NCI-H510A (cell line): ENCODE measurements at places on chromosomes 7 and 10.

GRCh38 chr10:120942806-120943413 lies 91.7 kb downstream of the WDR11 start:
- DNase-seq: peak; percentile 19

DNA sequence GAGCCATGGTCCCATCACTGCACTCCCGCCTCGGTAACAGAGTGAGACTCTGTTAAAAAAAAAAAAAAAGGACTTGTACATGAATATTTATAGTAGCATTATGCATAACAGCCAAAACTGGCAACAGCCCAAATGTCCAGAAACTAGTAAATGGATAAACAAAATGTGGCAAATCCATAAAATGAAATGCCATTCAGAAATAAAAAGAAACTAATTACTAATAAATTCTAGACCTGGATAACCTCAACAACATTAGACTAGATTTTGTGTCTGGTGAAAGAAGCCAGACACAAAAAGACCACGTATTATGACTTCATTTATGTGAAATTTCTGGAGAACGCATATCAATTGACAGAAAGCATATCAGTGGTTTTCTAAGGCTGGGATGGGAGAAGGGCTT lies 74.5 kb downstream of the HPSE2 start:
- DNase-seq: no peak

DNA sequence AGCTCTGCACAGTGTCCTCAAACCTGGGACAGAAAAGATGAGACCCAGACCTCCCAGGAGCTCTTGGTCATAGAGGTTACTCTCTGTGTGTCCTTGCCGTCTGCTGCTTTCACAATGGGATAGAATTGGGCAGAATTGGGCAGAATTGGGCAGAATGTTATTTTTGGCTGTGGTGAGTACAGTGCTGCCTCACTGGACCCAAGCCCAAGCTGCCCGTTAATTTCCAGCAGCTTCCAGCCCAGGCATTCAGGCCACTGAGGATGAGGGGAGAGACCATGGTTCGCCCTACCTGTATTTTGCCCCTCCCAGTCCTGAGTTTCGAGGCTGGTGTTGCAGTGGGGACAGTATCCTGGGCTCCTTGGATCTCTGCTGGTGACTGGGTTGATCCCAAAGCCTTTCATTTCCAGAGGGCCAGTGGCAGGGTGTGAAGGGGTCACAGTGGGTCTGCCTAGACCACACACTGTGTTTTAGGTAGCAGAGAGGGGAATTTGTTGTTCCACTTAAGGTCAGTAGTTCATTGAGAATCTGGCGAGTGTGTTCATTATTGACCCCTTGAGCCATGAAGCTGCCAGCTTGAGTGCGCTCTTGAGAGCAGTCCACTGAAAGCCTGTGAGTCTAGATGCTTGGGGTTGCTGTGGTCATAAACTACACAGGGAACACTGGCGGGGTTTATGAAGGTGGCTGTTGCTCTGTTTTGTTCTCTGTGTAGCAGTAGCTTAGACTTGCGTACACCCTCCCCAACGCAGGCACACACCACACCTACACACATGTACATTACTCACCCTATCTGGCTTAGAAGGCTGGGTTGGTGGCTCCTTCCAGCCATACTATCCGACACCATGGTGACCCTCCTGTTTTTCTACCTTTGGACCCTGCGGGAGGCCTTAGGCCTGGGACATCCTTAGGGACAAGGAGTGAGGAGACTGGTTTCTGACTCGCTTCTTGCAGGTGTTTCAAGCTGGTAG lies 23.5 kb downstream of the NACAD start:
- DNase-seq: no peak

- DNase-seq: no peak
Observed at GRCh38 chr7:98360221-98361130, 40.4 kb downstream of the BAIAP2L1 start.

- DNase-seq: no peak
Observed at GRCh38 chr10:3877211-3878000, 92.4 kb upstream of the KLF6 start.

GRCh38 chr10:105783936-105784483 lies 1142.9 kb downstream of the SORCS3 start:
- no peak for DNase-seq

GRCh38 chr7:117645481-117646165 lies 165.8 kb downstream of the CFTR start:
- no peak for DNase-seq

- DNase-seq: no peak
Observed at GRCh38 chr10:4902571-4903011, 60.6 kb upstream of the AKR1C1 start.

DNA sequence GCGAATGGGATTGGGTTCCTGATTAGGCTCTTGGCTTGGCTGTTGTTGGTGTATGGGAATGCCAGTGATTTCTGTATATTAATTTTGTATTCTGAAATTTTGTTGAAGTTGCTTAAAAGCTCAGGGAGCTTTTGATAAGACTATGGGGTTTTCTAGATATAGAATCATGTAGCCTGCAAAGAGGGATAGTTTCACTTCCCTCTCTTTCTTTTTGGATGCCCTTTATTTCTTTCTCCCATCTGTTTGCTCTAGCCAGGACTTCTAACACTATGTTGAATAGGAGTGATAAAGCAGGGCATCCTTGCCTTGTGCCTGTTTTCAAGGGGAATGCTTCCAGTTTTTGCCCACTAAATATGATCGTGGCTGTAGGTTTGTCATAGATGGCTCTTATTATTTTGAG lies 40.4 kb upstream of the MPP7 start:
- no peak for DNase-seq

DNA sequence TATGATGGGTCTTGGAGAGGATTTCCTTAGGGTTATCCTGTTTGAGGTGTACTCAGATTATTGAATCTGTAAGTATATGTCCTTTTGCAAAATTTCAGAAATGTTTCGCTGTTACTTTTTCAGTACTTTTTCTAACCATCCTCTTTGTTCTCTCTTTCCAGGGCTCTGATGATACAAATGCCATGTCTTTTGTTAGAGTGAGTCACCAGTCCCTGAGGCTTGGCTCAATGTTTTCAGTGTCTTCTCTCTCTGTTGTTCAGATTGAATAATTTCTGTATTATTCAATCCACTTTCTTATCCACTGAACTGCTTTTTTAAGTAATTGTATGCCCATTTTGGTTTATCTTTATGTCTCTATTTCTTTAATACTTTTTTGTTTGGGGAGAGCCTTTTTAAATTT lies 449.4 kb downstream of the TNS3 start:
- no peak for DNase-seq

DNA sequence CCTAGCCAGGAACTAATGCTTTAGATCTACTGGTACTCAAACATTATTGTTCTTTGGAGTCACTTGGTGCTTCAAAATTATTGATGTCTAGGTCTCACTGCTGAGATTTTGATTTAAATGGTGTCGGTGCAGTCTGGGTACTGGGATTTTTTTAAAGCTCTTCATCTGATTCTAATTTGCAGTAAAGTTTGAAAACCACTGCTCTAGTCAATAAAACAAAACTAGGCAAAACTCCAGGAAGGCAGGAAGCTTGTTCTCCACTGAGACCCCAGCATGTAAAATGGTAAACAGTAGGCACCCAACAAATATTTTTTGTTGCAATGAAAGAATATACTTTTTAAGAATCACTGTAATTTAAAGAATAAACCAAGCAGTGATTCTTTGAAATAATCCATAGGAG lies 49.7 kb downstream of the ADD3 start:
- no peak for DNase-seq

- DNase-seq: no peak
Observed at GRCh38 chr10:67803588-67804394, 34.2 kb downstream of the DNAJC12 start.

- no peak for DNase-seq
Observed at GRCh38 chr10:247480-247879, 112.2 kb downstream of the ZMYND11 start.

DNA sequence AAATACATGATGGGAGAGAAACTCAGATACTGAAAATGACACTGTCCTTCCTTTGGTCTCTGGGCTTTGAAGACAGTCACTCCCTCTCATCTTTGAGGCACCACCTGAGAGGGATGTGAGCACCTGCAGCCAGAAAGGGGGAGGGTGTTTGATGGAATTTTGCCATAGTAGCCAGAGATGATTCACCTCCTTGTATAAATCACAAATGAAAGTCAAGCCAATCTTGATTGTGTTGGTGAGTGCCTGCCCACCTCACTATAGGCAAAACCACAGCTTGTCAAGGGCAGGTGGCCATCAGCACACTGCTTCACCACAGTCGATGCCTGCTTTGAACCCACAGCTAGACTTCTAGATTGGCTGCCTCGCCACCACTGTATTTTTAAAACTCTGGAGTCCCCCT lies 48.2 kb downstream of the PON1 start:
- DNase-seq: no peak

DNA sequence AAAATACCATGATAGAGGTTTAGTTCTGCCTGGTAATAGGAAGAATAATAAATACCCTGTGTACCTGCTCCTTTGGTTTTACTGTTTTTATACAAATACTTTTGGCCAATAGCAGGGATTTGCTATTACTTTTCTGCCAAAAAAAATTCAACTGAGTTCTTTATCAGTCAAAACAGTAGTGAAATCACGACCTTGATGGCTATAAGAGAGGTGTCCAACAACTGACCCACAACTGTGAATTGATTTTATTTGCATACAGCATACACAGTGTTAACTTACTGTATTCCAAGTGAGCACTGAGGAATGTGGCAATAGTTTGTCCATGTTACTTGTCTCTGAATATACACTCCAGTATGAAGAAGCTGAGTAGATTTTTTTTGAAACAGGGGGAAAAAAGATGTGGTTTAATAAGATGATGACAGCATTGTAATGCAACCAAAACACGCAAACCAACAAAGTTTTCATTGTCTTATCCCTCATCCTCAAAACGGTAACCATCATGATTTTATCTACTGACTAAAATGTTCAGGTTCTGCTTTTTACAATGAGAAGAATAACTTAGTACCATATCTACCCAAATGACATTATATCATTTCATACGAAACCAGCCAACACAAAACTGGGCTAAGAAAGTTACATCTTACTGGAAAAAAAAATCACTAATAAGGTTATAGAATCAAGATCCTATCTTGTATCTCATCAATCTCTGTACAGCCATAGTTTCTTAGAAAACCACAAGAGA lies 63.3 kb downstream of the GSAP start:
- DNase-seq: no peak

DNA sequence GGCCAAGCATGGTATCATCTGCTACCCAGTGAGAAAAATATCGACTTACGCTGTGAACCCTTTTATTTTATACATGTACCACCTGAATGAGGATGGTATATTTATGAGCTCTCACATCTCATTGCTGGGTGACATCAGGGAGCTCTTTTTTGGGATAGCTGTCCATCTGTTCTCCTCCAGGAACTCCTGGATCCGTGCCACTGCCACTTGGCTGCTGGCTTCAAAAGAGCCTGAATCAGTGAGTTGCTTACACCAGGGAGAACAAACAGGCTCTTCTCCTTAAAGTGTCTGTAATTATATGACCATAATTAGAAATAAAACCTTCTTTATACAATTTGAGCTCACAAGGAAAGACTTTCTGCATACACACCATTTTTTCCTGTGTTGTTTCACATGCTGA lies 106.2 kb downstream of the KAT6B start:
- DNase-seq: peak; percentile 23

GRCh38 chr10:43110338-43111071 lies 27.7 kb upstream of the CSGALNACT2 start:
- DNase-seq: no peak

GRCh38 chr10:113997428-113997827 lies 46.2 kb upstream of the ADRB1 start:
- DNase-seq: no peak

GRCh38 chr10:3106928-3107425 lies 39.6 kb downstream of the PFKP start:
- DNase-seq: no peak

DNA sequence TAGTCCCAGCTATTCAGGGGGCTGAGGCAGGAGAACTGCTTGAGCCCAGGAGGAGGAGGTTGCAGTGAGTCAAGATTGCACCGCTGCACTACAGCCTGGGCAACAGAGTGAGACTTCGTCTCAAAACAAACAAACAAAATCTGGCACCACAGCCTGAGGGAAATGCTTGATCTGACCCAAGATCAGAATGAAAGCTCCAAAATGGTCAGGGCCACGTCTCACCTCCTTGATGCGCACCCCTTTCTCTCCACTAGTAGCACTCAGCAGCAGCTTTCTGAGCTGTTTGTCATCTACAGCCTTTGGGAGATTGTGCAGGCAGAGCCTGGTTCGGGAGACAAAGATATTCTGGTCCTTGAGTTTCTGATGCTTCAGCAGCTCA lies 22.7 kb downstream of the RBM28 start:
- DNase-seq: no peak

- DNase-seq: no peak
Observed at GRCh38 chr10:130215931-130216231, 79.7 kb downstream of the GLRX3 start.

DNA sequence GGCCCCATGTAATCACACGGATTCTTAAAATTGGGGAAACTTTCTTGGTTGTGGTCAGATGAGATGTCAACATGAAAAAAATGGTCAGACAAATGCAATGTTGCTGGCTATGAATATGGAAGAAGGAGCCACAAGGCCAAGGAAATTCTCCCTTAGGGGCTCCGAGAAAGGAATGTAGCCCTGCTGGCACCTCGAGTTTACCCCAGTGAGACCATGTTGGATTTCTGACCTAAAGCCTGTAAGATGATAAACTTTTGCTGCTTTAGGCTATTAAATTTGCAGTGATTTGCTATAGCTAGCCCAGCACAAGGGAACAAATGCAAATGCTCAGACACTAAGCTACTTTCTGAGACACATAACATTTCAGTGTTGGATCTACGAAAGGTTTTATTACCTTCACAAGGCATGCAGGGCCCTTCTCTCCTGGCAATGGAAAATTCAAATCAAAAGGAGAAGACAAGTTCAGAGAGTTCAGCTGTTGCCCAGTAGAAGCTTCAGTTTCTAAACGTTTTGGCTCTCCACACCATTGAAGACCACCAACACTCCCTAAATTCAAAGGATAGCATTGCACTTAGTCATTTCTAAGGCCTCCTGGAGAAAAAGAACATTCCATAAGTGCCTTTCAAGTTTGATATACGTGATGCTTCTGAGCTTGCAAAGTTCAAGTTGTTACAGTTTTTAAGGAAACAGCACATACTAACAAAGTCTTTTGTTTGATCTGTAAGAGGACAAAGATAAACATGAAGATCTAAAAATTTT lies 23.4 kb downstream of the MCMBP start:
- no peak for DNase-seq

- no peak for DNase-seq
Observed at GRCh38 chr10:132036887-132037675, 28.7 kb upstream of the JAKMIP3 start.

GRCh38 chr7:70178211-70178610 lies 579.9 kb downstream of the AUTS2 start:
- no peak for DNase-seq
